ENCODE measurements at places on chromosomes 16 and 17.

DNA sequence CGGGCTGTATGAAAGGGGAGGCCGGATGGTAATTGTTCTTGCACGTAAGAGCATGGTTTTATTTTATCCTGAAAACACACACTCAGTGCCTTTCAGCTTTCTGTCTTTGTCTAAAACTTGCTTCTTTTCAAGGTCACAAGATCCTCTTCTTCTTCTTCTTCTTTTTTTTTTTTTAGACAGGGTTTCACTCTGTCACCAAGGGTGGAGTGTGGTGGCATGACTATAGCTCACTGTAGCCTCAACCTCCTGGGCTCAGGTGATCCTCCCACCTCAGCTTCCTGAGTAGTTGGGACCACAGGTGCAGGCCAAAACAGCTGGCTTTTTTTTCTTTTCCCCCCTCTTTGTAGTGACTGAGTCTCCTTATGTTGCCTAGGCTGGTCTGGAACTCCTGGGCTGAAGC is 15.9 kb upstream of the ZNF629 start:
- no peak for DNase-seq

GRCh38 chr16:53817812-53818550 is 114.0 kb downstream of the FTO start:
- DNase-seq, result no peak

DNA sequence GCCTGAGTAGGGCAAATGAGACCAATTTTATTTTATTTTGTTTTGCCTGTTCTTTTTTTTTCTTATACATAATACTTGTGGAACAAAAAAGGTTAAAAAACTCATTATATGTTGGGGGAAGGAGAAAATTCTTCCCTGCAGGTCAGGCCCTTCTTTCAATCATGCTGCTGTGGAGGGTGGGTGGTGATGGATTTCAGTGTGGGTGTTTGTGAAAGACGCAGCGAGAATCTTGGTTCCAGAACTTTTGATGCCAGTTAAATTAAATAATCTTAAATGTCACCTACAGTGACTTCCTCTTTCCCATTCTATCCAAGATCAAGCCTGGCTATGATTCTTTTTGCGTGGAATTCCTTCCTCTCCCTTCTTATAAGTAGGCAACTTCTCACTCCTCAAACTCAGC is 595.8 kb upstream of the EEF2KMT start:
- no peak for DNase-seq

- no peak for DNase-seq
Measured at GRCh38 chr17:55720919-55721836, 1.5 kb downstream of the TMEM100 start.

GRCh38 chr17:15422392-15422965 is 44.9 kb downstream of the CDRT4 start:
- no peak for DNase-seq

GRCh38 chr16:14606102-14606501 is 24.0 kb downstream of the PARN start:
- DNase-seq, result no peak

- no peak for DNase-seq
Measured at GRCh38 chr16:54939510-54940278, 9.0 kb downstream of the IRX5 start.

- DNase-seq, result no peak
Measured at GRCh38 chr16:80323808-80324195, 217.0 kb upstream of the DYNLRB2 start.

GRCh38 chr16:85466989-85467388 is 146.1 kb upstream of the GSE1 start:
- DNase-seq, result no peak

DNA sequence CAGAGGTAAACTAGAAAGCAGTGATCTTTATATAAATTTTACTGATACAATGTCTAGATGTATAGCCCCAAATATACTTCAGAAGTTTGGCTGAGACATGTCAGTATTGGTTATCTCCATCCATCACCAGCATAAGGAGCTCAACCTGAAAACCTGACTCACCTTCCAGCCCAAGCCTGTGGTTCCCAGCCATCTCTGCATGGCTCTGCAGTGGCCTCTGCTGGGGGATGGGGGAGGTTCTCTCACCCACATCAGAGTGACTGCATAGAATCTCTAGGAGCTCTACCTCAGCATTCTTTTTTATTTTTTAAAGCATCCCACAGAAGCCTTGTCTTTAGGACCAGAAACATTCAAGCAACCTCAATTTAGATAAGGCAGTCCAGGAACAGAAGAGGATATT is 27.3 kb downstream of the USP7 start:
- peak; percentile 84 for DNase-seq

DNA sequence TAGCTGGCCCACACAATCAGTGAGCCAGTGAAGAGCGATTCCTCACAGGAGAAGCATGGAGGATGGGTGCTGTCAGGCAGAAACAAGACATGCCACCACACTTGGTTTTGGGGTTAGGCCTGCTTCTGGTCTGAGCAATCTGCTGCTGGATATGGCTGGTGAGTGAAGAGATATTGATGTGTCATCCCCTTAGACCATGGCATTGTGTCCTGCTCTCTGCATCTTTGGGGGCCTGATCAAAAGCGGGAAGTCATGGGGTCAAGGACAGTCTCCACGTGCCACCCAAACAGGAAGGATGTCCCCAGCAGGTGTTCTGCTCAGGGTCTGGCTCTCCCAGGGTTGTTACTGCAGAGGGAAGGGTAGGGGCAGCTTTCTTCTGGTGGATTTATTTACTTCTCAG is 140.7 kb downstream of the PRKCB start:
- DNase-seq, result no peak

DNA sequence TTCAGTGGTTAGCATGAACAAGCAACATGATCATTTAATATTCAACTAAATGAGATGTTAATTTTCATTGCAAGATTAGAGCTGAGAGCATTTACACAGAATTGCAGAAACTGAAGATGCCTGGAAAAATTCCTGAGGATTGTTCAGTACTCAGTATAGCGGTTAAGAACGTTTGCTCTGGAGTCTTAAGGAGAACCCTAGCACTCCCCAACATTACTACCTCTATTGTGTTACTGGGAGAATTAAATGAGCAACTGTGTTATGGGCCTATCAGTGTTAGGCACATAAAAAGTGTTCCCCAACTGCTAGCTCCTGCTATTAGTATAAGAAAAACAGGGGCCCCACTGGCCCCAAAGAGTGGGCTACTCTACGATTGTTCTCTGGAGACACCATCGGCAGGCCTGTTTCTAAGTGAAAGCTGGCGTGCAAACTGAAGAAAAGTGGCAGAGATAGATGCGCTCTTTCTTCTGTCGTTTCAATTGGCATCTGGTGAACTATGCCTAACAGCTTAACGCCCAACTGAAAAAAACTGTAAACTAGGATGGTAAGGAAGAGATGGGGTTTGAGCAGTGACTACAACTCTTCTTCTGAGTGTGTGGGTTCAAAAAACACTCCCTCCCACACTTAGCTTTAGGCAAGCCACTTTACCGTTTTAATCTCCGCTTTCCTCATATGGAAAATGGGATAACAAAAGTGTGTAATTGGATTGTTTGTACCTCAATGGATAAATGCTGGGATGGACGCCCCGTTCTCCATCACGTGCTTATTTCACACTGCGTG is 1.3 kb downstream of the CDR2 start:
- no peak for DNase-seq

DNA sequence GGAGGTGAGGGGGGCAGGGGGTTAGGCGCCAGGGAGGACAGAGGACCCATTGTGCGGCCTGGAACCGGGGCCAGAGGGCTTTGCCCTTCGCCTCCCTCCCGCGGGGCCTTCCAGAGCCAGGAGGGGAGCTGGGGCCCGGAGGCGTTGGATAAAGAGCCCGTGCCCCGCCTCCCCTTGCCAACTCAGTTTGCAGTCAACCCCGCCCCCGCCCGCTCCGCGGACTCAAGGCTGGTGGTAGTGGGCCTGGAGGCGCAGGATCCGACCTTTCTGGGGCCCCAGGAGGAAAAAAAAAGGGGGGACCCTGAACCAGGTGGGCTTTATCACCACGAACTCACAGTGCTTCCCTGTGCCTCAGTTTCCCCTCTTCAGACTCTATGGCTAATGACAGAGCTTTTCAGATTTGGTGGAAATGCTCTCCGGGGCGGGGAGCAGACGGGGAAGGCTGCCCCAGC is 2.0 kb upstream of the SPHK1 start:
- DNase-seq, result no peak

- no peak for DNase-seq
Measured at GRCh38 chr17:69949496-69949895, 125.5 kb upstream of the KCNJ16 start.

- DNase-seq, result no peak
Measured at GRCh38 chr17:33970279-33970678, 284.8 kb upstream of the CCL2 start.

DNA sequence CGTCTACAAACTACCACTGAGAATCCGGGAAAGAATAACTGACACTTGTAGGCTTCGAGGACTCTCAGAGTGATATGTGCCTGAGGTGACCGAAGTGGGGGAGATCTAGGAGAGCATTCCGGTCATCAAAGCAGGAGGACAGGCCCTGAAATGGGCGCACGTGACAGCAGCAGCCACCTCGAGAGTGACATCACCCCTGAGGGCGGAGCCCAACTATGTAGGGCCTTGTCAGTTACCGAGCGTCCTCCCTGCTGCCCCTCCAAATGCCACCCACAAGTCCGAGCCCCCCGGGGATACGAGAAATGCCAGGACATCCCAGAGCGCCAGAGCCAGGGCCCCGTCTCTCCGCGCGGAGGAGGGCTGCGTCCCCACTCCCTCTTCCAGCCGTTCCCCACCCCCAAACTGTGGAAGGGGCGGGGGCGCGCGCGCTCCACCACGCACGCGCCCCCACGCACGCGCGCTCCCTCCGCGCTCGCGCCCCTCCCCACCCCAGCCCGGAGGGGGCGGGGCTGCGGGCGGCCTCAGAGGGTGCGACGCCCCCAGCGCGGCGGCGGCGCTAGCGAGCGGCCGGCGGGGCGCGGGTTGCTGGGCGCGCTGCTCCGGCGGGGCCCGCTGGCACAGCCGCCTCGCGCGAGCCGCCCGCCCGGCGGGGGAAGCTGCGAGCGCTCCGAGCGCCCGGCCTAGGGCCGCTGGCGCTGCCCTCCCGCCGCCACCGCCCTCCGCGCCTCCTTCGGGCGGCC is at the start of gene TANC2:
Gene TANC2 (plus strand): TSS at position 550 of the 740 bp plus-strand sequence. CDS start 43,325 bp downstream, outside the sequence.
- peak; percentile 82 for DNase-seq

- DNase-seq, result no peak
Measured at GRCh38 chr16:85931596-85932402, 32.8 kb downstream of the IRF8 start.

- DNase-seq, result no peak
Measured at GRCh38 chr16:79673635-79674034, 73.1 kb upstream of the MAF start.

DNA sequence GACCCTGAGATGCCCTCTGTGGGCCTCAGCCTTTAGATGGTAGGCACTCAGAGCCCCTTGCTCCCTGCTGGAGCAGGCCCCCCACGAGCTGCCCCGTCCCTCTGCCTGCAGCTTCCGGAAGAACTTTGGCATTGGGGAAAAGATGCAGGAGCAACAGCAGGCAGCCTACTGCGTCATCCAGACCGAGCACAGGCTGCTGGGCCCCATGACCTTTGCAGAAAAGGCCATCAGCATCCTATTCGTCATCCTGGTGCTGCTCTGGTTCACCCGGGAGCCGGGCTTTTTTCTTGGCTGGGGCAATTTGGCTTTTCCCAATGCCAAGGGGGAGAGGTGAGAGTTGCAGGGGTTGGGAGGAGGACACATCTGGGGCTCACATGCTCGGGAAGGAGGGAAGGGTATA is 12.7 kb upstream of the FOXN1 start:
- no peak for DNase-seq

GRCh38 chr17:10360578-10360977 is 12.2 kb downstream of the MYH13 start:
- no peak for DNase-seq

DNA sequence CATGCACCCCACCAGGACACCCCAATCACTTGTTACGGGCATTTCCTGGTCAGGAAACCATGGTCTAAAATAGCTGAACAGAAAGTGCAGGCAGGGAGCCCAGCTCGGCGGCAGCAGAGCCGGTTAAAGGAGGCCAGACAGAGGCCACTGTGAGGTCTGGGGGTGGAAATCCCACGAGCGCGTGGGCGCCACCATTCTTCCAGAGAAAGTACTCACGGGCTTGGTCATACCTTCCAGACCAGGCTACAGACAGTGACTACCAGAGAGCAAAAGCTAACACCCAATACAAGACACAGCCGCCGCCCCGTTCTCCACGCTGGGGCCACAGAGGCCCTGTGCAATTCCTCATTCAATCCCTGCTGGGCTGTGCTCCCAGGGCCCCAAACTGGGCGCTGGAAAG is 11.9 kb downstream of the CEP131 start:
- DNase-seq, result no peak

DNA sequence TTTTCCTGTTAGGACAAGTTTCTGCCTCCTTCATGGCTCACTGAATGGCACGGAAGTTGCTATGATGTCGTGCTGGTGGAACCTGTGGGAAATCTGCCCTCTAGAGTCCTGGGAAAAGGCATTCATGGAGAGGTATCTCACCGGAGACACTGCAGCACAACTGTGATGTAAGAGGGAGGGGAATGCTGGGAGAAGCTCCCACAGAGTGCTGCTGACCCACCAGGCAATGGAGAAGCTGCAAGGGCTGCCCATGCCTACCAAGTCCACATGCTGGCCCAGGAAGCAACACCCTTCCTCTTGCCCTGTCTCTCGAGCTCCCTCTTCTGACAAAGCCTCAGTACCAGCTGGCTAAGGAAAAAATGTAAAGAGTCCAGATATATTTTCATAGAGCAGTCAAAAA is 45.2 kb upstream of the SLC5A11 start:
- no peak for DNase-seq

GRCh38 chr17:81056312-81056711 is 21.4 kb downstream of the BAIAP2 start:
- no peak for DNase-seq

- DNase-seq, result no peak
Measured at GRCh38 chr17:54932711-54933110, 32.1 kb downstream of the TOM1L1 start.

DNA sequence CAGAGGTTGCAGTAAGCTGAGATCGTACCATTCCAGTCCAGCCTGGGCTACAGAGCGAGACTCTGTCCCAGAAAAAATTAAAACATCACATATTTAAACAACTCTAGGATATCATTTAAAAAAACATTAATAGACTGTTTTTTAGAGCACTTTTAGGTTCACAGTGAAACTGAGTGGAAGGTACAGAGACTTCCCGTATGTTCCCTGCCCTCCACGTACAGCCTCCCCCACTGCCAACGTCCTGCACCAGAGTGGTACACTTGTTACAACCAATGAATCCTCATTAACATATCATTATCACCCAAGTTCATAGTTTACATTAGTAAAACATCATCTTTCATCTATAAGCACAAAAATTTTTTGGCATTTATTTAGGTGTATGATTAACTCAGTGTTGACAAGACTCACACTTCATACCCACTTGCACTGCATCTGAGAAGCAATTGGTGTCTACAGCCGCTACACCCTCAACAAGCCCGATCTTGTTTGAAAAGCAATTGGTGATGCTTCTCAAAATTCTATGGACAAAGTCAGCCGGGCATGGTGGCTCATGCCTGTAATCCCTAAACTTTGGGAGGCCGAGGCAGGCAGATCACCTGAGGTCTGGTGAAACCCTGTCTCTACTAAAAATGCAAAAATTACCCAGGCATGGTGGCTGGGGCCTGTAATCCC is 39.9 kb upstream of the STH start:
- DNase-seq, result no peak
